GM23248 (cell line): ENCODE measurements at places on chromosomes 16 and 17. TPM values are rescaled to one million over a fixed set of nuclear protein-coding genes. Genes with fewer than 3 reads are reported as not detected.

The COX4I1 gene
- 310 and 390 TPM in 2 replicates for total RNA-seq

DNA sequence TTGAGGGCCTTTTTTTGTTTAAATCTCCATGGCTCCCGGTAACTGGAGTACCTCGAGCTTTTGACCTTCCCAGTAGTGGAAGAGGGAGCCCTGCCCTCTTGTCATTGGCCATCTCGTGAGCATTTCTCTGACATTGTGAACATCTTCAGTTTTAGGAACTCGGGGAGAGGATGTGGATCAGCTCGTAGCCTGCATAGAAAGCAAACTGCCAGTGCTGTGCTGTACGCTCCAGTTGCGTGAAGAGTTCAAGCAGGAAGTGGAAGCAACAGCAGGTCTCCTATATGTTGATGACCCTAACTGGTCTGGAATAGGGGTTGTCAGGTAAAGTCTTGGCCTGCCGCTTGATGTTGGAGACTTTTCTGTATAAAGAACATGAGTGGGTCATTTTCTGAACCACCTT, 24.3 kb downstream of the NTAN1 start:
- H3K27ac ChIP-seq = no peak overlapping the region
- peaks cover 25% of the 10 kb centered on the region for H3K4me1 ChIP-seq
- H3K36me3 ChIP-seq = peaks cover 32% of the 10 kb centered on the region
- no peaks in the 10 kb centered on the region for H3K27me3 ChIP-seq

GRCh38 chr16:88706965-88707826, 893 bp downstream of the CTU2 start:
- H3K4me3 ChIP-seq = peak overlapping the region; percentile 89
- peaks cover 12% of the 10 kb centered on the region for H3K4me1 ChIP-seq
- DNase-seq = peak; percentile 63
- H3K27me3 ChIP-seq = no peaks in the 10 kb centered on the region
- H3K27ac ChIP-seq = peak overlapping the region; percentile 63

The SLC6A2 gene
- total RNA-seq = not detected in 2 replicates

GRCh38 chr17:2982854-2983253, 80.6 kb downstream of the OR1D5 start:
- H3K27me3 ChIP-seq = no peaks in the 10 kb centered on the region
- no peaks in the 10 kb centered on the region for H3K36me3 ChIP-seq
- H3K4me1 ChIP-seq = peaks cover 10% of the 10 kb centered on the region
- DNase-seq = peak; percentile 96
- H3K4me3 ChIP-seq = peak overlapping the region; percentile 58

DNA sequence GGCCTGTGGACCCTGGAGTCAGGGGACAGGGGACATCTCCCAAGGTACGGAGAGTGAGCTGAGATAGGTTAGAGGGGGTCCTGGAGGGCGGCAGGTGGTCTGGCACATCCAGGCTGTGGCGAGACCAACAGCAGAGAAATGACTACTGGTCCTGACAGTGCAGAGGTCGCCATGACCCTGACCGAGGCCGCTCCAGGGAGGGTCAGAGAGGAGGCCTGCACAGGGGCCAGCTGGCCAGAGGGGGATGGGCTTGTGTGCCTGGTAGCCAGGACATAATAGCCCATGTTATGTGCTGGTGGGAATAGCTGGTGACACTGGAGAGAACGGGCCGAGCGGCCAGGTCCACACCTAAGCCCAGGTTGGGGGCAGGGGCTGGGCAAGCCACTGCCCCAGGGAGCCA, 40.6 kb upstream of the ZC3H18 start:
- DNase-seq = no peak
- H3K4me1 ChIP-seq = no peaks in the 10 kb centered on the region
- H3K4me3 ChIP-seq = no peak overlapping the region
- no peaks in the 10 kb centered on the region for H3K27me3 ChIP-seq

The C17orf100 gene
- 0.63 and 0.86 TPM in 2 replicates for total RNA-seq

GRCh38 chr17:45088741-45089140, 27.6 kb downstream of the NMT1 start:
- no peak overlapping the region for H3K4me3 ChIP-seq
- no peaks in the 10 kb centered on the region for H3K27me3 ChIP-seq
- DNase-seq = no peak

GRCh38 chr17:47719411-47720152, 13.5 kb upstream of the TBX21 start:
- H3K36me3 ChIP-seq = no peaks in the 10 kb centered on the region
- peaks cover 47% of the 10 kb centered on the region for H3K27me3 ChIP-seq
- peak; percentile 83 for DNase-seq

- no peak overlapping the region for H3K4me3 ChIP-seq
- peaks cover 40% of the 10 kb centered on the region for H3K36me3 ChIP-seq
- DNase-seq = no peak
- H3K4me1 ChIP-seq = peaks cover 3% of the 10 kb centered on the region; the same call in 1 of the 2 replicates
These were observed 12.1 kb upstream of the SPATA32 start for GRCh38 chr17:45274033-45274432.

DNA sequence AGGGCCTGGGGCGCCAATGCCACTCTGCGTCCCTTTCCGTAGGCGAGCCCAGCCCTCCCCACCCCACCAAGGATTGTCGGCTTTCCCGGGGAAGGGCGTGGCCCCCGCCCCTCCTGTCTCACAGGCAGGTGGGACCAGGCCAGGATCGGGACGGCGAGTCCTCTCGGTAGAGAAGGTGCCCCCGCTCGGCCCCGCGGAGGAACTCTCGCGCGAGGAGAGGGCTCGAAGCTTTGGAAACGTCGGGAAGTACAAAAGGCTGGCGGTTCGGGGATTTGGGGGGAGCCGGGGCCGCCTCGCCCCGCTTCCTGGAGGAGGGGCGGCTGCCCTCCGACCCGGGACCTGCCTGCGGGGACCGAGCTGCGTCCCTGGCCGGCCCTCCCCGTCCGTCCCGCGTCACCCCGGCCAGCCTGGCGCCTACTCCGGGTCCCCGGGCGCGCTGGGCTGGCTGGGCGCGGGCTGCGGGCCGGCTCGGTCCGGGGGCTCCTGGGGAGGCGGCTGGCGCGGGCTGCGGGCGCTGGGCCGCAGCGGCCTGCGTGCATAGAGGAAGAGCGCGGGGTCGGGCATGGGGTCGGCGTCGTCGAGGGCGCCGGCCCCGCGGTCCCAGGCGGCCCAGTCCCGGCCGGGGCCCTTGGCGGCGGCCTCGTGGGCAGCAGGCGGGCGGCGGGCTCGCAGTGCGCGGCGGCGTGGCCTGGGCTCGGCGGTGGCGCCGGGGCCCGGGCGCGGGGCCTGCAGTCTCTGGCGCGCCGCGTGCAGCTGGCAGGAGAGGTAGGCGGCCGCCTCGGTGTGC, 12.6 kb upstream of the CLUH start:
- peaks cover 11% of the 10 kb centered on the region for H3K27me3 ChIP-seq
- H3K4me1 ChIP-seq = no peaks in the 10 kb centered on the region
- H3K27ac ChIP-seq = no peak overlapping the region
- H3K36me3 ChIP-seq = no peaks in the 10 kb centered on the region
- H3K4me3 ChIP-seq = peak overlapping the region; percentile 51; the same call in 1 of the 2 replicates

DNA sequence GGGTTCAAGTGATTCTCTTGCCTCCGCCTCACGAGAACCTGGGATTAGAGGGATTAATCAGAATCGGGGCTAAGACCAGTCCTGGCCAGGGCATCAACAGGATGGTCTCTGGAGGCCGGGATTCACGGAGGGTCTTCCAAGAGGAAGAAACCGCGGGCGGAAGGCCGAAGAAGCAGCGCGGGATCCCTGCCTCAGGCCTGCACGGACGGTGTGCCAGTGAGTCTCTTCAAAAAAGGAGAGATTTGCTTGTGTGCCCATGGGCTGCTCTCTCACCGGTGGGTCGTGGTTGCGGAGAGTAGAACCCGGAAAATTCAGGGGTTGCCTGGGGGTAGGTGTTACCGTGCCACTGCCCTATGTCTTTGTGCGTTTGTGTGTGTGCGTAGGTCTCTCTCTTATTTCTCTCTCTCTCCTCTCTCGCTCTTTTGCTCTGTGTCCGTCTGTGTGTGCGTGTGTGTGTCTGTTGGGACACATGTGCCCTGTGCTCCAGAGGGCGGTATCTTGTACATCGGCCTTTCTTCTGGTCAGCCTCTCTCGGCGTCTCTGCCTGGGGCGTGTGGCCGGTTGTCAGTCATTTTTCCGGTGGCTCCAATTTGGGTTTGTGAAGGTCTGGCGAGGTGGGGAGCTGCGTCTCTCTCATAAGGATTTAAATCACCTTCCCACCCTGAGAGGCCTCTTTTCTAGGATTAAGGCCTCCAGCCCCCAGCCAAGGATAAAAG, 613.2 kb downstream of the KCNJ18 start:
- H3K4me1 ChIP-seq = no peaks in the 10 kb centered on the region
- DNase-seq = no peak
- no peaks in the 10 kb centered on the region for H3K36me3 ChIP-seq
- no peak overlapping the region for H3K27ac ChIP-seq

DNA sequence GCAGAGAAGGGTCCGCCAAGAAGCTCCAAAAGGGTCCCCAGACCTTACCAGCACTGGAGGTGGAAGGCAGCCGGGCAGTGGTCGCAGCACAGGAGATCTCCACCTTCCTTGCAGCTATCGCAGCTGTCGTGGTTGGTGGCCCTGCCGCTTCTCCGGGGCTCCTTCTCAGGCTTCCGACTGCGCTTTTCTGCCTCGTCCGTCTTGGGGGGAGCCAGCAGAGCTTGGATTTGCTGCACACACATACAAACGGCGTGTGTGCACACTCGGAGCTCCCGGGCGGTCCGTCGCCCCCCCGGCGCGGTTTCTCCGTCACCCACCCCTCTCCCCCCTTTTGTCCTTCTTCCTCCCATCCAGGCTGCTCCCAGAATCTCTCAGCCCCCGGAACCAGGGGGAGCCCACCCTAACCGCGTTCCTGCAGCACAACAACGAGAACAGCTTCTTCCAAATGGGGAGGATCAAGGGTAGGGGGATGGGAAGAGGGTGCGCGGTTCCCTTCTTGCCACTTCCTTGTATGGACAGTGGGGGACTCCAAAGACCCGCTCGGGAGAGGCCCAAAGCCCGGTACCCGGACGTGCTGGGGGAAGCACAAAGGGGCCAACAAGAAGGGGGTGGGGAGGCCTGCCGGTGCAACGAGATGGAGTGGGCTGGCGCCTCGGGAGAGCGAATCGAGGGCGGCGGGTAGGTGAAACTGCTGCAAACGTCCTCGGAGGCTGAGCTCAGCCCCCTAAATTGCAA, 1.1 kb downstream of the PHF12 start:
- H3K27ac ChIP-seq = peak overlapping the region; percentile 88
- DNase-seq = peak; percentile 61
- H3K27me3 ChIP-seq = no peaks in the 10 kb centered on the region
- peaks cover 4% of the 10 kb centered on the region; the same call in 1 of the 2 replicates for H3K36me3 ChIP-seq

DNA sequence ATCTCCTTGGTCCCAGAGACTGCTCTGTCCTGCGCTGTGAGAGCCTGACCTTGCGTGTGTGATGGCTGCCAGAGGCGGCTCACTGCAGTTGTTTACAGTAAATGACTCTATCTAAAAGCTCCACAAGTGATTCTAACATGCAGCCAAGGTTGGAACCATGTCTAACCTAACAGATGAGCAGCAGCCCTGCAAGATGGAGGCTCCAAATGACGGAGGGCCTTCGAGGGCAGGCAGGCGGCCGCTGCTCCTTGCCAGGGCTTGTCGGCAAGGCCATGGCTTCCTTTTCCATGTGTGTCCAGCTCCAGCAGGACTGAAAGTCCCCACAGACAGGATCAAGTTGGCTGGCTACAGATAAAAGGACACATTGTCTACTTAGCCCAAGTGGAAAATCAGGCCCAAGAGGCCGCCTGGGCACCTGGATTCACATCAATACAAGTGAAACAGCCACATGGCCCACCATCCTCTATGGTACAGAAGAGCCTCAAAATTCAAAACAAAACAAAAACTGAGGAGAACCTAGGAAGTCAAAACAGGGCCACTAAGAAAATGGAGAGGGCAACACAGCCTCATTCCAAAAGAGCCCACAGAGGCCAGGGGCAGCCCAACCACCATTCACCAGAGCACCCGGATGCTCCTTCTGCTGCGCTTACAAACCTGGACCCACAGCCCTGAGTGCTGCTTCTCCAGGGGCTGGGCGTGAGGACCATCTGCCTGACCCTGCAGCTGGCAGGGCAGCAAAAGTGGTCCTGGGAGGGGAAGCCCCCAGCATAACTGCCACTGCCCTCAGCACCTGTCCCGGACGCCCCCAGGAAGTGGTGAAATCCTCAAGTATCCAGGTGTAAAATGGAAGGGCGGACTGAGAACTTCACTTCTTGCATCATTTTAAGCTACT, 65.0 kb downstream of the AMFR start:
- H3K4me3 ChIP-seq = no peak overlapping the region
- no peak for DNase-seq
- H3K4me1 ChIP-seq = peaks cover 9% of the 10 kb centered on the region; the same call in 1 of the 2 replicates
- H3K27me3 ChIP-seq = no peaks in the 10 kb centered on the region
- H3K36me3 ChIP-seq = 0 out of 2 replicates have a peak, but pooled peaks cover 9% of the 10 kb centered on the region

The SDK2 gene
- total RNA-seq = under 0.01 TPM in 1 of 2 replicates, not detected in the other

The CD300LF gene
- total RNA-seq = not detected in 2 replicates
